ENCODE measurements at places on chromosomes 7 and 10.

- no peak for DNase-seq
Measured at GRCh38 chr7:1170741-1171501, 10.9 kb upstream of the ZFAND2A start.

DNA sequence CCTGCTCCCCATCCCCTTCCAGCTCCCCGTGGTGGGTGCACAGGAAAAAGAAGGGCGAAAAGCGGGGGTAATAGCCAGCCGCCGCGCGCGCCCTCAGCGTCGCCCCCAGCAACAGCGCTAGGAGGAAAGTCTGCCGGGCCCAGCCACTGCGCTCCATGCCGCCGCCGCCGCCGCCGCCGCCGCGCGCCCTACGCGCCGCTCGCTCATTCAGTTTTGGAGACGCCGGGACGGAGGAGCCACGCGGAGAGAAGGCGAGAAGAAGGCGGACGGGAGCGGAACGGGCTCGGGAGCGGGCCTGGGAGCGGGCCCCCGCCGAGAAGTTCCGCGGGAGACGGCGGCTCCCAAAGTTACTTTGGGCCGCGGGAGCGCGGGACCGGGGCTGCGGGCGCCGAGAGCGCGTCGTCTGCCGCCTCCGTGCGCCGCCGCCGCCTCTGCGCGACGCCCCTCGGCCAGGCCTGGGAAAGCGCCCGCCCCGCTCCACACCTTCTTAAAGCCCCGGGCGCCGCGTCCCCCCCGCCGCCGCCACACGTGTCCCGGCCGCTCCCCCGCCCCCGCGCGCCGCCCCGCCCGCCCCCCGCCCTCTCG is at the start of gene RELN:
TSS of gene RELN (minus strand) at position 459 of the 585 bp plus-strand sequence. CDS start at position 157, 302 bp downstream.
- no peak for DNase-seq

- DNase-seq, result no peak
Measured at GRCh38 chr10:42872865-42873435, 90.4 kb downstream of the BMS1 start.

DNA sequence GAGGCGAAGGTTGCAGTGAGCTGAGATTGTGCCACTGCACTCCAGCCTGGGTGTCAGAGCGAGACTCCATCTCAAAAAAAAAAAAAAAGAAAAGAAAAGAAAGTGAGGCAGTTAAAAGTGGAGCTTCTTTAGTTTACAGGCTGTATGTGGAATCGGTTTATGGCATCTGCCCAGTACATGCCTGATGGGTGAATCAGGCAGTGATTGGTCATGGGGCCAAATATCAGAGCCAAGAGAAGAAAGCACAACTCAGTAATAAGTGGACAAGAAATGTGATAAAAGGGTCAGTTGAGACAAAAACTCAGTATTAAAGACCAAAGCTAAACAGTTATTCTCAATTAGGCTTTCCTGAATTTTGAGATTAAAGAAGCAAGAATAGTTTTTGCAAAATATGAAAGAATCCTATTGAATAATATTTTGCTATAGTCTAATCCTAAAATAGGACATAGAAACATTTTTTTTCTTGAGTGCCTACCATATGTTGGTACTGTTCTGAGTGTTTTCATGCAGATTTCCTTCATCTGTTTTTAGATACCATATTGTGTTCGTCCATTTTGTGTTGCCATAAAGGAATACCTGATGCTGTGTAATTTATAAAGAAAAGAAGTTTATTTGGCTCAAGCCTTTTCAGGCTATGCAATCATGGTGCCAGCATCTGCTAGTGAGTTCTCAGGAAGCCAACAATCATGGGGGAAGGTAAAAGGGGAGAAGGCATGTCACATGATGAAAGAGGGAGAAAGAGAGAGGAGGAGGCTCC is 14.4 kb downstream of the CDC14C start:
- no peak for DNase-seq

DNA sequence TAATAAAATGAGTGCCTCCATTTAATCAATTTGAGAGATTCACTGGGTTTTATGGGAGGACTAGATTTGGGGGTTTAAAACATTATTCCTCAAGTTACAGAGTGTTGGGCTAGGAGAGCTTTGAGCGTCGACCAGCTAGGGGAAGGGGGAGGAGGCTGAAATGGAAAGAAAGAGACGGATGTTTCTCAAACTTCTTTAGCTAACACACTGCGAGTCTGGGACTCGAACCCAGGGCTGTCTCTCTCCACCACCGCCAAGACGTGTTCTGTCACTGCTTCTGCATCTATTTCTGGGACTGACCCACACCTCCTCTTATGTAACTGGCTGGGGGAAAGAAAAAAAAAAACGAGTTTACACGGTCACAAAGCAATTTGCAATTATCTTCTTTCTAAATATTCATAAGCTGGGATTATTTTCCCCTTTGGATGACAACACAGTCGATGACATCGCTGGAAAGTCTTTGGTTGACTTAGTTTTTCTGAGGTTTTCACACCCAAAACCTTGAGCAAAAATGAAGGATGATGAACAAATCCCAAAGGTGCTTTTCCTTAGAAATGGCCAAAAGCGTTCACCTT is 27.2 kb downstream of the CHST15 start:
- DNase-seq, result no peak

DNA sequence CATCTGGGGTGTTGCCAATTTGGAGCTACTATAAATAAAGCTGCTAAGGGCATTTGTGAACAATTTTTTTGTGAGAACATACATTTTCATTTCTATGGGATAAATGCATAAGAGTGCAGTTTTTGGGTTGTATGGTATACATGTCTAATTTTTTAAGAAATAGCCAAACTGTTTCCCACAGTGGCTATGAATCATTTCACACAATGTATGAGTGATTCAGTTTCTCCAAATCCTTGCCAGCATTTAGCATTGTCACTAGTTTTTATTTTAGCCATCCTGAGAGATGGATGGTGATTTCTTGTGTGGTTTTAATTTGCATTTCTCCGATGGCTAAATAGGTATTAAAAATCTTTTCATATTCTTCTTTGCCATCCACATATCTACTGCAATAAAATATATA is 105.3 kb downstream of the AMPH start:
- DNase-seq, result no peak

DNA sequence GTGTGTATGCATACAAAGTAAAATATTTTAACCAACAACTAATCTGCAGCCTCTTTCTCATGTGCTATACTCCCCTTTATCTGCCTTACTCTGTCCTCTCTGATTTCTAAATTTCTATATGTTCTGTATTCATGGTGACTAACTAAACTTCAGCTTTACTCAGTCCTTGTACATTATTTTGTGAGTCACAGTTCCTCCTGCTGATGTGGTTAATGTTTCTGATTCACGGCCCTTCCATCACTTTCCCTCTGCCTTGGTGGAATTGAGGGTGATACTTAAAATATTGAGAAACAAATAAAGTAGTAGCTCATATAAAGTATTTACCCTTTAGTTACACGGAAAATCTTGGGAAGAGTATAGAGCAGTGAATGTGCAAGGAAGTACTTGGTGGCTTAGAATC is 899.1 kb upstream of the ZWINT start:
- DNase-seq, result no peak

DNA sequence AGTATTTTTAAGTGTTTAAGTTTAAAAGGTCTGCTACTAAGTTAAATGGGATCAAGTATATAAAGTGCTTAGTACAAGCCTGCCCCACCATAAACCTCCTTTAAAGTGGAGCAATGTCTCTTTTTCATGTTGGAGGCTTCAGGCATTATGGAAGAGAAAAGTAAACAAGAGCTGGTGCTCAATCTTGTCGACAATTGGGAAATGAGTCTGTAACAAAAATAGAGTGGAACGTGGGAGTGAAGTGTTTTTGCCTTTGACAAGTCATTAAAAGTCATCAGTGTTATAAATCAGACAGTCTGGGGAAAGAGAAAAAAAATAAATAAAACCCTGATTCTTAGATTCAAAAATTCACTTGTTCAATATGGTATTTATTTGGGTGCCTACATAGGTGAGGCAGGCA is 44.7 kb downstream of the DNAJC12 start:
- DNase-seq, result no peak

GRCh38 chr10:124283215-124283948 is 135.3 kb downstream of the OAT start:
- no peak for DNase-seq

DNA sequence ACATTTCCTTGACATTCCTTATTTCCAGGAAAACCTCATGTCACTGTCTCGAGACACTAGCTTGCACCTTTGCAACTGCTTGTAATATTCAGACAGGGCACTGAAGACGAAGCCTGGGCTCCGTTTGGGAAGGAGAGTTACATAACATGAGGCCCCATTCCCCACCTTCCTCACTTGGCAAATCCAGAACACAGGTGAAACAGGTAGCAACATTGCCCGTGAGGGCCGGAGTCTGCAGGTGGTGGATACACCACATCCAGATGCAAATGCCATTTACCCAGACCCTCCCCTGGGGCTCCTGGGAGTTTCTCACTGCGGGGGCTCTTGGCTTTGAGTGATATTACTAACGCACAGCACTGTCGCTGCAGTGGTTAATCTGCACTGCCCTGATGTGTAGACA is 491.0 kb downstream of the PTPRN2 start:
- no peak for DNase-seq

DNA sequence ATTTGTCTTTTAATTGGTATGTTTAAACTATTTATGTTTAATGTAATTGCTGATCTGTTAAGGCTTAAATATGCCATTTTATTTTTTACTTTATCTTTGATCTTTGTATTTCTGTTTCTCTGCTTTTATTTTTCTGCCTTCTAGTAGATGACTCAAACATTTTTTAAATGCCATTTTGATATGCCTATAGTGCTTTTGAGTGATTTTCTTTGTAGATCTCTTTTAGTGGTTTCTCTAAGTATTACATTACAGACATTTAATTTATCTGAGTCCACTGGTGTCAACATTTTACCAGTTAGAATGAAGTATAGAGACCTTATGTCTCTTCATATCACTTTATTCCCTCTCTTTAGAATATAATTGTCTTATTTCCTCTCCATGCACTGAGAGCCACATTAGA is 32.7 kb downstream of the IL6 start:
- no peak for DNase-seq

DNA sequence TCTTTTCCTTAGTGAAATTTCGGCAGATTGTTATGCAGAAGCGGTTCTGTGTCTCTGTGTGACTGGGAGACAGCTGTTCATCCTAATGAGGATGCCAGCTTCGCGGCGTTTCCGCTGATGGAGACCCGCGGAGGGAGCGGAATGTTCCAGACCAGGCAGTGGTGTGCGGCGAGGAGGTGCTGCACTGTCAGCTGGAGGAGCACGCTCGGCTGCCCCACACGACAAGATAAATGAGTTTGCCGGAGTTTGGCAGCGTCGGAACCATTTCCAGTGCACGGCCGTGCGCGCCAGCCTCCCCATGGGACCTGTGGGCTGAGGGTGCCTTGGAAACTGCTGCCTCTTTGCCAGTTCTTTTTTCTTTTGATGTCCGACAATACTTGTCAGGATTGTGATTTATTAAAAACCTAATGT is 64.6 kb downstream of the WDR37 start:
- DNase-seq, result no peak

DNA sequence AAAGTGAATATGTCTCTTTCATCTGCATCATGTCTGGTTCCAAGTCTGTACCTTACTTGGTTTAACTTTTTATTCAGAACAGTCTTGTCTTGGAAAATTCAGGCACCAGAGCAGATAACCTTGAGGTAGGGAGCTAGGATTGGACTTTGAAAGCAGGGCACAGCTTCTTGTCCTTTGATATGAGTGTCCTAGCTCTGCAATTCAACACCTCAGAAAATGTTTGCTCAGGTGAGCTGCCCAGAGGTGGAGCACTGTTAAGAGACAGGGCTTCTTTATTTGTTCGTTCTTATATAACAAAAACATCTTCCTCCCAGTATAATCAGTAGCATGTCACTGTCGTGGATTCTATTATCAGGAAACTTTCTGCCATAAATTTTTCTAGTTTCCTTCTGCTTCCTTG is 118.3 kb downstream of the LRRC4 start:
- DNase-seq, result no peak

DNA sequence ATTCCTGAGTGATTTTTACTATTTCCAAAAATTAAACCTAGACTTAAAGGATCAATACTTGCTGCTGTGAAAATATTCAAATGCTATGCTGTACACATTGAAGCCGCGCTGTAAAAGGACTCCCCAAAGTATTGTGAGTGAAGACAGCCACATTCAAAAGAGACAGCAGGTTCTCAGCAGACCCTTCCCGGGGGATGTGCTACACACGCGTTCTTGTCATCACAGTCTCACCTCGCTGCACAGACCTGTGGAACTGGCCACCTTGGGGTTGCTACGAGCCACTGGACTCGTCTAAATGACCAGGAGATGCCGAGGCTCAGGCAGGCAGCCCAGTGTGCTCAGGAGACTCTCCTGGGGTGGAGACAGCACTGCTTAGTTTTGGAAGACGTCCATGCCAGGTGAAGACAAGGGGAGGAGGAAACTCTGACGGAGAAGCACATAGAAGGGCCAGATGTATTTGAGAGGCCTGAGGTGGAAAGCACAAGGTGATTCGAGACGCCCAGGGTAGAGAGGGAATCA is 367.7 kb upstream of the SHH start:
- DNase-seq, result no peak

GRCh38 chr7:6520163-6520981 is 30.9 kb downstream of the GRID2IP start:
- DNase-seq, result no peak

DNA sequence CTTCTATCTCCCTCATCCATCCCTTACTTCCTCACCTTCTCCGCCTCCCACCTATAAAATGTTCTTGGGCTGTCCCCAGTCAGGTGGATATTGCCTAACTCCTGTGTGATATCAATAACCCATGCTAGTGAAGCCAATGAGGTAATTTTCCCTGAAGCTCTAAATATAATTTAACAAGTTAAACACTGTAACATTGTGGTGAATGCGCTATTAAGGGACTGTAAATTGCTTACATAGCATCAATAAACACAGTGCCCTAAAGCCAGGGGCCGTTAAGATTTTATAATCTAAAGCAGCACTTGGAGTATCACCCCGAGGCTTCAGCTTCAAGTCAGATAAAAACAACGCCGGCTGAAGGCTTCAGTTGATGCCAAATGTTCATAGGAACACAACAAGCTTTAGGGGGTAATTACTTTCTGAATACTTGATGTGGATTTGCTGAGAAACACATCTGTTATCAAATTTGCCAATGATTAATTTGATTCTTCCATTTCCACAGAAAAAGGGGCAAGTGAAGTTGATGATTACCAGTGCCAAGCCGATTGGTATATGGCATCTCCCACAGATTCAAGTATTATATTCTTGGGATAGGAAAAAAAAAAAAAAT is 138.4 kb downstream of the CREB5 start:
- DNase-seq, result no peak

DNA sequence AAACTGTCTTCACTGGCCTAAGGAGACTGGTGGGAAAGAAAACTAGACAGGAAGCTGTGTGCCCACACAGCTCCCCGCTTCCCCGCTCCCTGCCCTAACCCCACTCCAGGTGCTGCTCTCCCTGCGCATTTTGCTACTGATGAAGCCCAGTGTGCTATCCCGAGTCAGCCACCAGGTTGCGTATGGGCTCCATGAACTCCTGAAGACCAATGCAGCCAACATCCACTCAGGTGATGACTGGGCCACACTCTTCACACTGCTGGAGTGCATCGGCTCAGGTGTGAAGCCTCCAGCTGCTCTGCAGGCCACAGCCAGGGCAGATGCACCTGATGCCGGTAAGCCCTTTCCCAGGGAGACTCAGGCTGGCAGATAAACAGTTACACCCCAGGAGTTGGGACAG is 20.3 kb upstream of the NFKB2 start:
- no peak for DNase-seq

All from stimulated activated CD4-positive, alpha-beta T cell treated with anti-CD3 and anti-CD28 coated beads, Interleukin-12 subunit alpha, Interleukin-12 subunit beta, amount 100 ng/mL, for 48 hours (primary cell).